ENCODE measurements at places on chromosomes 4 and X.

DNA sequence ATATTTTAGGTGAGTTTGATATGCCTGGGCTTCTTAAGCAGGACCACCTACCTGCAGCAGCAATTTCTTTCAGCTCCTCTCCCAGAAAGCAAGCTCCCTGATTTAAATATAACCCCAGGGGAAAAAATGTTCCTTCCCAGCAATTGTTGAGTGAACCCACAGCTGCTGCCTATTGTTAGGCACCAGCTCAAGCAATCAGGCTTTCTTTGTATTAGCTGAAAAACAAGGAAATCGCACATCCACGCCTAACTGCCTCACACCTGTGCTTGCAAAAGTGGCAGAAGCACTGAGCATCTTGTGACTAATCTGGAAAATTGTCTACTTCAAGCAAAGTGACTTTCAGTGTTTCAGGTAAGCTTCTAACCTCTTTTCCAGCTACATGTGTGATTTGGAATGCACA lies 432.2 kb downstream of the SMARCA1 start:
- DNase-seq: no peak

- DNase-seq: no peak
Observed at GRCh38 chr4:163592212-163592611, 97.7 kb downstream of the TMA16 start.

- no peak for DNase-seq
Observed at GRCh38 chr4:166021617-166022016, 148.6 kb downstream of the TLL1 start.

DNA sequence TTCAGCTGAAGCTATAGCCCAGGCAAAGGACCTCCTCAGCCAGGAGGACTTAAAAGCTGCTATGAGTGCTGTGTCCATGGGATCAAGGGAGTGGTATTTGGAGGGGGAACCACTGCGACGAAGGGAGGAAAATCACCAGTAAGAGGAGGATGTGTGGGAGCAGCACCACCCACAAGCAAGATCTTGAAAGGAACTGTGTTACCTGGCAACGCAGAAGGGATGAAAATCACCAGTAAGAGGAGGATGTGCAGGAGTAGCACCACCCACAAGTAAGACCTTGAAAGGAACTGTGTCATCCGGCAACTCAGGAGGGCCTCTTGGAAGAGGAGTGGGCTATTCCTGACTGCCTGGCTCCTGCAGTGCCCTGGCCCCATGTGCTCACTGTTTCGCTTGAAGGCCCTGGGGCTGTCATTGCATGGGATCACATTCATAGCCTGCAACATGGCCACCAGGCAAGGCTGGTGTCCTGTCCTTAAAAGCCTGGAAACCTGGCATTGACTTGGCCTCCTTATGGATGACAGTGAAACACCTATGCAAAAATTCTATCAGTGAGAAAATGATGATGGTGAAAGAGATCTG lies 48.3 kb downstream of the TRMT44 start:
- no peak for DNase-seq

GRCh38 chr4:81030981-81031791 lies 678 bp downstream of the BMP3 start:
- DNase-seq: no peak

- no peak for DNase-seq
Observed at GRCh38 chr4:111780965-111781364, 364.3 kb upstream of the FAM241A start.

GRCh38 chr4:78242071-78242470 lies 184.9 kb downstream of the FRAS1 start:
- DNase-seq: no peak

DNA sequence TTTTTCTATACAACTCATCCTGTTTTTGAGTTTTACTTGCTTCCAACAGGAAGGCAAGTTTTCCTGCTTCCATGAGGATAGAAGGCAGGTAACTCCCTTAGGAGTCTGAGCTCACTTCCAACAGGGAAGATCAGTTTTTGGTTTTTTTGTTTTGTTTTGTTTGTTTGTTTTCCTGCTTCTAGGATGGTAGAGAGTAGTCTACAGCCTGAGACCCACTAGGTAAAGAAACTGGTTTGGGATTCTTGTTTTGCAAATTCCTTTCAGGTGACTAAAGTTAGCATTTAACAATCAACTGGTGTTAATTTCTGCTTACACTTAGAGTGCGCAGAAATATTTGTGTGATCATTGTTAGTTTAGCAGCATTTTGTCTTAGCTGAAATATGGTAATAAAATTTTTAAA lies 227.8 kb upstream of the TACR3 start:
- no peak for DNase-seq
